LNCaP clone FGC (cell line): ENCODE measurements at places on chromosomes 12 and 14.

- DNase-seq = no peak
These were observed 80.6 kb downstream of the NIN start for GRCh38 chr14:50750323-50750722.

GRCh38 chr12:122835750-122836026 lies 431 bp downstream of the HIP1R start:
- DNase-seq = no peak

GRCh38 chr12:50070314-50071060 lies 13.1 kb downstream of the ASIC1 start:
- DNase-seq = peak; percentile 51

DNA sequence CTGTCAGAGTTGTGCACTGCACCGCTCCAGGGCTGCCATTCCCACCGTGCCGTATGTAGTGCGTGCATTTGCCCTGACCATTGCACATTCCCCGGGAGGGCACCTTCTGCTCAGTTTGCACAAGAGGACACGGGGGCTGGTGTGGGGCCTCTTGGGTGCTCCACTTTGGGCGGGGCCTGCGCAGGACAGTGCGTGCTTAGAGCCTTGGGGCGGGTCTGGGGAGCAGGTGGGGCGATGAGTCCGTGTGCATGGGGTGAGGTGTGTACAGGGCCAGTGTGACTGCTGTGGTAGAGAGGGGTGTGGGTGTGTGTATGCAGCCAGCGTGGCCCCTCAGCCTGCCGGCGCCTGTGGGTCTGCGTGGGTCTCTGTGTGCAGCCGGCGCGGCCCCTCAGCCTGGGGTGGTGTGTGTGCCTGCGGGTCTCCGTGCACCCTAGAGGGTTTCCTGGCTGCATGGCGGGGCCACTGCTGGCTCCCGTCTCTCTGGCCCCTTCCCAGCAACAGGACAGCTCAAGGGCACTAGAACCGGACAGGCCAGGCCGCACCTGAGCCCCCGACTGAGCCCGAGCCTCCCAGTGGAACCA lies 31.9 kb downstream of the FBRSL1 start:
- DNase-seq = no peak

- DNase-seq = no peak
These were observed 12.9 kb upstream of the OXA1L start for GRCh38 chr14:22753586-22753985.

DNA sequence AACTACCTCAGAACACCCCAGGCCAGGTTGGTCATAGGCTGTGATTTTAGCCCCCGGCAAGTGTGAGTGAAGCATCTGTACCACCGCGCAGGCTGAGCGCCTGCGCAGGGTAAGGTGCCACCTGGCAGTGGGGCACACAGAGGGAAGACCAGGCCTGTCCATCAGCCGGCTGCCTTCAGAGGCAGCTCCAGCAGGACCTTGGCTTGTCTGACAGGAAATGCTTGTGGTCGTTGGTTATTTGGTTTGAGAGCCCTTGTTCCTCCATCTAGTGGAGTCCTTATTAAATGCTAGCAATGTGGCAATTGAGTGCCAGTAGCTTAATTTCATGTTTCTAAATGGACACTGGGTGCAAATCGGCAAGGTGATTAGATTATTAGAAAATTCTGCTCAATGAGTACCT lies 27.5 kb downstream of the SLC25A29 start:
- DNase-seq = no peak

- DNase-seq = no peak
These were observed 36.3 kb downstream of the PTGER2 start for GRCh38 chr14:52350445-52350844.

DNA sequence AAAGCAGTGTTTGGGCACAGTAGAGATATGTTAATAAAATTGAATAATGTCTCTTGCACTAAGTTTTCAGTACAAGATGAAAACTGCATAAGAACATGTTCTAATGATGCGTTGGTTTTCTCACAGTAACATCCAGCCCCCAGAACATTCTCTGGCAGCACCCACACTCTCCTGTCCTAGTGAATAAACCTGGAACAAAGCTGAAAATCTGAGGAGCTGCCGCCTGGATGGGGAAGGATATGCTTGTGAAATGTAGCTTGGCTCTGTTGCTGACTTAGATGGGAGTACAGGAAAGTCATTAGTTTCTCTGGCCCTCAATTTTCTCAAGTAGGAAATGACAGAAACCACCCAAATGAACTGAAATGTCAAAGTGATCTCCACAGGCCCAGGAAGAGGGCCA lies 323.8 kb downstream of the APAF1 start:
- DNase-seq = no peak

DNA sequence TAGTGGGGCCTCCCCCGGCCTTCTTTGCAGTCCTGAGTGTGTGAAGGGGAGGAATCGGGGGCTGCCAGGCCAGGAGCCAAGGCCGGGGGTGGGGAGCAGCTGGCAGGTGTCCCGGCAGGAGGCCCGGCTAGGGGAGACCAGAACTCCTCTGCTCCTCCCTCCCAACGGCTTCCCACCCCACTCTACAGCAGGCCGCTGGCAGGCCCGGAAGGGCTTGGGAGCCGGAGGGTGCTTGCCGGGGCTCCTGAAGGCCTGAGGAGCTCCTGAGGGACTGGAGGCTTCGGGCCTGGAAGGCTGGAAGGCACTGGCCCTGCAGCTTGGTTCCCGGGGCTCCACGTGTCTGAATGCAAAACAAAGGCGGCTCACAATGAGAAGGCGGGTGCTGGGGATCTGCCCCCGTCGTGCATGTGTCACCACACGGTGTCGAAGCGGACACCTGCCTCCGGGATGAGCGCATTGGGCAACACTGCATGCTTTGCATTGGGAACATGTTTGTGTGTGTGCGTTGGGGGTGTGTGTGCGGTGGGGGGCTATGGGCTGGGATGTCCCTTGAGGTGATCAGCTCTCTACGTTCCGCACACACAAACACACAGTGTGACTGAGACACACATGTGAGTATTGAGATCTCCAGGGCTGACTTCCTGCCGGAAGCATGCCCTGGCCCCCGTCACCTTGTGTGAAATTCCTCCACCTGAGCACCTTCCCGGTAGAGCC lies 30.9 kb upstream of the ANKRD9 start:
- DNase-seq = no peak

- DNase-seq = no peak
These were observed 77.6 kb downstream of the MOK start for GRCh38 chr14:102227184-102227964.

GRCh38 chr14:91654836-91655235 lies 77.0 kb downstream of the CATSPERB start:
- DNase-seq = no peak

GRCh38 chr12:31804185-31804504 lies 75.3 kb upstream of the AMN1 start:
- no peak for DNase-seq

GRCh38 chr14:101031721-101032120 lies 128.2 kb upstream of the RTL1 start:
- no peak for DNase-seq

GRCh38 chr12:45532113-45532512 lies 197.4 kb upstream of the ARID2 start:
- no peak for DNase-seq

GRCh38 chr14:90409209-90409730 lies 12.4 kb downstream of the CALM1 start:
- no peak for DNase-seq

DNA sequence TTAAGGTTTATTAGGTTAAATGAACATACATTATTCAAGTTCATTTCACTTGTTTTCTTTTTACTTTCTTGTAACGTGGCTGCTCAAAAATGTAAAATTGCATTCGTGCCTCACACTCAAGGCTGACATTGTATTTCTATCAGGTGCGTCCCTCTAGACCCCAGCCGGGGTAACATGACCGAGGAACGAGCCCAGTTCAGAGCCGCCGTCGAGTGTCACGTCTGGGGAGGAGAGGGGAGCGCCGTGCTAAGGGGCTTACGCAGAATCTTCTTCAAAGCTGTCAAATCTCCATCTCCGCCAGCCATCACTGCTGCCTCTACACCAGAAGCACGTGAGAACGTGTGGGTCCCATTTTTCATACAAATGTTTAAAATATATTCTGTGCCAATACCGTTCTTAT lies 170.6 kb downstream of the RIMBP2 start:
- no peak for DNase-seq

GRCh38 chr14:82354126-82354525 lies 820.5 kb upstream of the SEL1L start:
- peak; percentile 52 for DNase-seq

- DNase-seq = no peak
These were observed 39.8 kb upstream of the PWP1 start for GRCh38 chr12:107645630-107646333.

- no peak for DNase-seq
These were observed 181.6 kb downstream of the CHST11 start for GRCh38 chr12:104638218-104638850.

DNA sequence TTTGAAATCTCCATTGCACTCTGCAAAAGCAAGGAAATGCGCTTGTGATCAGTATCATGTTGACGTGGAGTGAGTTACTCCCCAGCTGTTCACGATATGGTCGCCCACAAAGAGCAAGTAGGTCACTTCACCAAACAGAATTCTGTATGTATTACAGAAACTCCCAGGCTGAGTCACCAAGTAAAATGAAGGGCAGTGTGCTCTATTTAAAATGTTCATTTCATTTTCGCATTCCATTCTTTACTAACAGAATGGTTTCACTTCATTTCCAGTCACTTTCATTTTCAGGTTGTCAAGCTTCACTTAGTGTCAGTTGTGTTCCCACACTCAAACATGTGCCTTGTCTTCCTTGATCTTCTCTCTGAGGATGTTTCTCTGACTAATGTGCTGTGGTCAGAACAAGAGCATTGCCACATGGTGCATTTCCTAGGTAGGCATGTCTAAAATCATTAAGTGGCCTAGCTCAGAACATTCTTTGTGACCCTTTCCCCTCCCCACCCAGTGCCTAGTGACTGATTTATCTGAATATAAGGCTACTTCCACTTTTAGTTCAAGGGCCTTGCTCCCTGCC lies 391.2 kb downstream of the RAD51B start:
- DNase-seq = no peak

DNA sequence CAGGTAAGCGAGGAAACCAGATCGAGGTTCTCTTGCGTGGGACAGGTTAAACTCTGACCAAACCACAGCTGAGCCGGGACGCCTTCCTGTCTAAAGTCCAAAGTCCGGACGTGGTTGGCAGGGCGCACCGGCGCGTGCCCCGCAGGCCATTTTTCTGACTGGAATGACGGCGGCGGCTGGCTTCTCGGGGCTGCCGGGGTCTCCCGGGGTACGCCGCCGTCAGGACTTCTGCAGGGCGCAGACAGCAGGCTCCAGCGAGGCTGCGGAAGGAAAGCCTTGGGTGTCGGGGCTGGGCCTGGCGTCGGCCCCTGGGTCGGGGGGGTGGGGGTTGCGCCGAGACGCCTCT lies 32.8 kb downstream of the MIA2 start:
- peak; percentile 61 for DNase-seq

GRCh38 chr12:87827638-87828264 lies 201.4 kb downstream of the C12orf50 start:
- DNase-seq = no peak

DNA sequence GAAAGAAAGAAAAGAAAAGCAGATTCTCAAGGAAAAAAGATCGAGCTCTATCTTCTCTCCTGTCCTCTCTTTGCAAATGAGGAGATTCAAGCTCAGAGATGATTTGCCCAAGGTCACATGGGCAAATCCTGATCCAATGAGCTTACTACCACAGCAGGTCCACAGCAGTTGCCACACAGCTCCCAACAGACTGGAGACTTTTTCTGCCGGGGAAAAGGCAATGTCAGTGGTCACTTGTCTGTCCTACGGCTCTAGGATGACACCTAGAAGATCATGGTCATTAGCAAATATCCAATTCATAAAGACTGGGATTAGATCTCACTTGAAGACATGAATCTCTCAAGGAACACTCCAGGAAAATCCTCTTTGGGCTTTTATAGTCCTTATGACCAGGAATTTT lies 58.8 kb downstream of the TTC7B start:
- no peak for DNase-seq

DNA sequence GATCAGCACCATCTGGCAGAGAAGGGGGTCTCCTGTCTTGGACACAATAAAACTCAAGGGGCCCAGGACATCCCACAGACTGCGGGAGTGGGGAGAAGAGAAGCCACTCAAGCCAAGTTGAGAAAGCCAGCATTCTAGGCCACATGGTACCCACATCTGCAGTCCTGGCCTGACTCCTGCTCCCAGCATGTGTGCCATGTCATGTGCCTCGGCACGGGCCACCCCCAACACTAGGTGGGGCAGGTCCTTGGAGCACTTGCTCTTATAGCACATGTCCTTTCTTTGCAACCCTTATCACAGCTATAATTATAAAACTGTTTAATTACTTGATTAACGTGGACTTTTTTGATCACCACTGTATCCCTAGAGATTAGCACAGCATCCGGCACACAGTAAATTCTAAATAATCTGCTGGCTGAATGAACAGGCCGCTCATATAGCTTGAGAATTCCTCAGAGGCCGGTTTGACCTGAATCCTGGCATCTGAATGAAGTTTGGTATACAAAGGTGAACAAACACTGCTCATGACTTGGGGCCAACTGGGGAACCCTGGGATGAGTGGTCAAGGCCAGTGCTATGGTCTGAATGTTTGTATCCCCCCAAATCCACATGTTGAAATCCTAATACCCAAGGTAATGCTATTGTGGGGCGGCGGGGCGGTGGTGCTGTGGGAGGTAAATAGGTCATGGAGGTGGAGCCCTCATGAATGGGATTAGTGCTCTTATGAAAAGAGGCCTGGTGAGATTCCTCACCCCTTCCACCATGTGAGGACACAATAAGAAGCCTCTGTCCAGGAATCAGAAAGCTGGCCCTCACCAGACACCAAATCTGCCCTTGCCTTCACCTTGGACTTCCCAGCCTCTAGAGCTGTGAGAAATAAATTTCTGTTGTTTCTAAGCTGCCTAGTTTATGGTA lies 6.6 kb downstream of the NCKAP5L start:
- no peak for DNase-seq

- no peak for DNase-seq
These were observed 102.8 kb upstream of the NUDT4 start for GRCh38 chr12:93274937-93275336.

DNA sequence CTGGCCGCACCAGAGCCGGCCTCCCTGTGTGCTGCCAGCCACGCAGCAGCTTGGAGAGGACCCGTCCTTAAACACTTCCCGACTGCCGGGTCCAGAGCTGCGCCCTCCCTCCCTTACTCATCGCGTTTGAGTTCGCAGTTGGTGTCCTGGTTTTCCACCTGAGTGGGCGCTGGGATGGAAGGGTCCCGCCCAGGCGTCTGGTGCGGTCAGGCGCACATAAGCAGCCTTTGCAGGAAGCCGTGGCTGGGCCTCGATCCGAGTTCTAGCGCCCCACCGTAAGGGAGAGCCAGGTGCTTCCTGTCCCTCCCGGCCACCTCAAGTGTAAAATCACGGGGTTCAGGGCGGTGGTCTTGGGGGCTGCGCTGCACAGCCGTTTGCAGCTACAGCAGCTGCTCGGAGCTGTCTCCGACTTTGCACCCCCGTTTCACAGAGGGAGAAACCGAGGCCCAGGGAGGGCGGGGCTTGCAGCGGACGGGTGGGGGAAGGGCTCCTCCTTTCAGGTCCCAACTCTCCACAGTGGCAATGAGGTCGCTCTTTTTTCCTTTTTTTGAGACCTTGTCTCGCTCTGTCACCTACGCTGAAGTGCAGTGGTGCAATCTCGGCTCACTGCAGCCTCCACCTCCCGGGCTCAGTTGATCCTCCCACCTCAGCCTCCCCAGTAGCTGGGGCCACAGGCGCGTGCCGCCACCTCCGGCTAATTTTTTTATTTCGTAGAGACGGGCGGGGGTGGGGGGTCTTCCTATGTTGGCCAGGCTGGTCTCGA lies 51.3 kb downstream of the LRCOL1 start:
- no peak for DNase-seq
